ENCODE measurements at places on chromosomes 2 and 18.
A peak's percentile ranks its signal among the peaks of the same experiment; 100 is the strongest.

DNA sequence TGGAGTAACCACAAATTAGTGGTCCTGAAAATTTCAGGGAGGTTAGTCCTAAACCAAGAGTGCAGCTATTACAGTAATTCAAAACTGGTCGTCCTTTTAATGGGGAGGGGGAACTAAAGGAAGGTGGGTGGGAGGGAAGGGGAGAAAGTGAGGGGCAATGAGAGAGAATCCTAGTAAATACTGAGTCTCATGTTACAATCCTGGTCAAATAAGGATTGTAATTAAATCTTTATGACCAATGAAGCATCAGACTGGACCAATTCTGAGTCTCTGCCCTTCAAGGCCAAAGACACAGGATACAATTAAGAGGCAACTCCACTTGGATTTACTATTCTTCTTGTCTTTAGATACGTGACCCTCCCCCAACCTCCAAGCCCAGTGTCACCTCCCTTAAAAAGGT, 262.9 kb downstream of the BCL11A start:
- DNase-seq, result no peak

DNA sequence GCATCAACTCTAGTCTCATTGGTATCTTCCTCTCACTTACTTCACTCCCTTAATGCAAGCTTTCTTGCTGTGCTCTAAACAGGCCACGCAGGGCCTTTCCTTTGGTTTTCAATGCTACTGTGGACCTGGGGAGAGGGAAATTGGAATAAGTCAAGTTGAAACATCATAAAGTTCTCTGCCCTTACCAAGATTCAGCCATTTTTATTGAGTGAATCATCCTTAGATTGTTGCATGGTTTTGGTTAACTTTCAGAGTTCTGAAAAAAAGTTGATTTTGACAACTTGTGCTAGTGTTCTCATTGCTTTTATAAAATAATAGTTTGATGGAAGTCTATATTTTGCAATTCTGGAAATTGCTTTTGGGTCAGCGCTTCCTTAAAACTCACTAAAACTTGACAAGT, 852.8 kb upstream of the ACVR2A start:
- DNase-seq, result no peak

GRCh38 chr2:150586858-150587257, 99.4 kb upstream of the RND3 start:
- no peak for DNase-seq

- no peak for DNase-seq
These were observed at the start of gene PARD3B for GRCh38 chr2:204544961-204545860. Gene PARD3B, plus strand, starts transcription at chr2:204545475. Its CDS starts 525 bp downstream, at chr2:204546000.

DNA sequence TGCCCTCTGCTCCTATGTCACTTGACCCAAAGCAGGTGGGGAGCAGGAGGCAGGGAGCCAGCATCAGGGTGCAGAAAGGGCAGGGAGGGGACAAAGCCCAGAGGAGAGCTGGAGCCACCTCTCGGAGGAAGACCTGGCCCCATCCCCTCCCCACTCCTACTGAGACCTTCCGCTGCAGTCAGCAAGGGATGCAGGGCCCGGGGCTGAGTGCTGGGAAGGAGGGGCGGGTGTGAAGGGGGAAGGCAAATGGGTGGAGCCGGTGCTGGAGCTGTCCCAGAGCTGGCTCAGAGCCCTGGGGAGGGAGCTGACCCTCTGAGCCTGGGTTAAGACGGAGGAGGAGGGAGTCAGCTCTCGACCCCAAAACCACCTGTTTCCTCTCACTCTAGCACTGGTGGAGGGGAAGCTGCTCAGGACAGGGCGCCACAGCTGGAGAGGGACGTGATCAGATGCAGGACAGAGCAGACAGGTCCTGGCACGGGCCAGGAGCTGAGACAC, 33.8 kb downstream of the HS1BP3 start:
- DNase-seq, result no peak

DNA sequence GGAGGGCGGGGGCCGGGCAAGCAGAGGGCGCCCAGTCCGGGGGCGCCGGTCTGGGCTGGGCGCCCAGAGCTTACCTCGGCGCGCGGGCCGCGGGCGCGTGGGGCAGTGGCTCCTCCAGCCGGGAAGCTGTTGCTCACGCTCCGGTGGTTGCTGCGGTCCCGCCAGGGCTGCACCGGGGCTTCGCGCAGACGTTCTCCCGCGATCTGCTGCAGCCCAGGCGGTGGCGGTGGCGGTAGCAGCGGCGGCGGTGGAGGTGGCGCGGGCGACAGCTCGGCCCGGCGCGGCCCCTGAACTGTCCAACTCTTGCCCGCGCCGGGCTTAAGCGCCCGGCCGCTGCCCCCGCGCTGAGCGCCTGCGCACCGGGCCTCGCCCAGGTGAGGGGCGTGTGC, 391 bp downstream of the ZNF385B start:
- no peak for DNase-seq

DNA sequence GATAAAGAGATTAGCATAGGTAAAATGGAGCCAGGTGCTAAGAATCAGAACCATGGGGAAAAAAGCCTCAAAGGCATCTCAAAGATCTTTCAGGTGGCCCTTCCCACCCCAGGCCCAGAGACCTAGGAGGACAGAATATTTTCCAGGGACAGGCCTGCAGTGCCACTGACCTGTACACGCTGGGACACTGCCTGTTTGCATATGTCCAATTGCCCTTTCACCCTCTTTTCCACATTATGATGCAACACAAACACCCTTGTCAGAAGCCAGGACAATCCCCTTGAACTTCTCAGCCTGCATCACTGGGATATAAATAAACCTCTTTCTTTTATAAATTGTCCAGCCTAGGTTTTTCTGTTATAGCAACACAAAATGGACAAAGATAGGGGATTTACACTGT, 419.1 kb downstream of the TRIB2 start:
- DNase-seq, result no peak

GRCh38 chr18:76963936-76964335, 141.6 kb downstream of the ZNF236 start:
- DNase-seq, result no peak

- DNase-seq, result no peak
These were observed 34.1 kb upstream of the IL1RL1 start for GRCh38 chr2:102277202-102277700.

DNA sequence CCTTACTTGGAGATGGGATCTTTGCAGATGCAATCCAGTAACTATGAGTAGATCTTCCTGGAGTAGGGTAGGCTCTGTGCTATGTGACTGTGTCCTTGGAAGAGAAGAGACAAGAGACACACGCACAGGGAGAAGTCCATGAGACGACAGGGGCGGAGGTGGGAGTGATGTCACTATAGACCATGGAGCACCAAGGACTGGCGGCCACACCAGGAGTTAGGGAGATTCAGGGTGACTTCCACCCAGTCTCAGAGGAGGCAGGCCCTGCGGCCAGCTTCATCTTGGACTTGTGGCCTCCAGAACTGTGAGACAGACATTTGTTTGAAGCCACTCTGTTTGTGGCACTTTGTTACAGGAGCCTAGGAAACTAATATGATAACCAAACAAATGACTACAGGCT, 177.8 kb downstream of the INHBB start:
- DNase-seq, result no peak

- no peak for DNase-seq
These were observed 2.1 kb downstream of the ATAD2B start for GRCh38 chr2:23924589-23925359.

GRCh38 chr18:50938912-50939311, 28.9 kb upstream of the ELAC1 start:
- DNase-seq, result no peak

- no peak for DNase-seq
These were observed 69.3 kb upstream of the ITGB6 start for GRCh38 chr2:160269365-160269764.

DNA sequence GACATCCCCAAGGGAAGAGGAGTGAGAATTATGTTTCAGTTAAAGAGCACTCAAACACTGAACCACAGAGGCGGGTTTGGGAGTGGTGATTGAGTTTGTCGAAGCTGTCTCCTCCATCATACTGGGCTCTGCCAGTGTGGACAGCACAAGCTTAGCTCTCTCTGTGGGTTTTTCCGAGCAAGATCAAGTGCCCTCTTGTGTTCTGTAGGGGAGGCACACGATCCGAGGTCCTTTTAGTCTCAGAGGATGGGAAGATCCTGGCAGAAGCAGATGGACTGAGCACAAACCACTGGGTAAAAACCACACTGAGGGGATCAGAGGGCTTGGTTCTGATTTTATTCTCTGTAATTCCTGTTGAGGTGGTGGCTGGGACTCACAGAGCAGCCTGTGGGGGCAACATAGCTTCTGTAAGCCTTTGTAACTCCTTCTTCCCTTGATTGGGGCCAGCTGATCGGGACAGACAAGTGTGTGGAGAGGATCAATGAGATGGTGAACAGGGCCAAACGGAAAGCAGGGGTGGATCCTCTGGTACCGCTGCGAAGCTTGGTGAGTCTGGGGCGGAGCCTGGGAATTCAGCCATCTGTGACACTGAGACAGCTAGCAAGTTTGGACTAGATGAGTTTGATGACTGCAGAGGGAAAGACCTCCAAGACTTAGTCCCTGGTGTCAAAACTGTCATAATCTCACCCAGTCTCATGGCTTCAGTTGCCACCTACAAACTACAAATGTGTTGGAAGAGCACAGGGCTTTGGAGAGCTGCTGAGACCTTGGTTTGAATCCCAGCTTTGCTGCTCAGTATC, 2.0 kb downstream of the NAGK start:
- DNase-seq, result no peak

DNA sequence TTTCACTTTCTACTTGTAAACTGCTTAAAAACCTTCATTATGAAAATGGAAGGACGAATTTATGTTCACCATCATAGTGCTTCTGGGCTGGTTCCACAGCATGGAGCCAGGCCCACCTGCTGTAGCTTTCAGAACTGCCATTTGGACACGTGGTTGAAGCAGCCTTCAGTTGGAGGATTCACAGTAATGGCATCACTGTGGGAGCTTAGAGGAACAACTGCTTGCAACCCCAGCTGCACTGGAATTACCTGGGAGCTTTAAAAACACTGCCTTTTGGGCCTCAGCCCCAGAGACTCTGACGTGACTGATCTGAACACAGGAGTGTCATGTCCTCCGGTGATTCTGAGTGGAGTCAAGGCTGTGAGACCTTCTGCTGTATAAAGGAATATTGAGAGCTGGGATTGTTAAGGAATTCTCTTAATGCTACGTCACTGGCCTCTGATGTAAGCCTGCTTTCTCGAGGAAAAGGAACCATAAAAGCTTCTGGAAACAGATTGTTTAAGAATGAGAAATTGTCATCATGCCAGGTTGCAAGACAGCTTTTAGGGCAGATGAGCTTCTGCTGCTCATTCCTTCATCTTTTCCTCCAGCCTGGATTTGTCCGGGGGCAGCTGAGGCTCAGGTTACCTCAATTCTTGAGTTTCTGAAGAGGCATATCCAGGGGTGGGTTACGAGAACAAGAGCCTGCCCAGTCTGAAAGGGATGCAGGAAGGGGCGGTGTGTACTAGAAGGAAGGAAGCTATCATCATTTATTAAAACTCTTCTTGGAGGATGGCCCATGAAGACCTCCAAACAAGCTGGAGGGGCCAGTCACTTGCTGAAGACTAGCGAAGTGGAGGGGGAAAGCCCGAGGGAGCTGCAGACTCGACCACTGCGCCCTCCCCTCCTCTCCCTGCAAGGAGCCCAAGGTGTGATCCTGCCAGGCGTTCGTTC, 1.3 kb upstream of the IL1R1 start:
- no peak for DNase-seq

DNA sequence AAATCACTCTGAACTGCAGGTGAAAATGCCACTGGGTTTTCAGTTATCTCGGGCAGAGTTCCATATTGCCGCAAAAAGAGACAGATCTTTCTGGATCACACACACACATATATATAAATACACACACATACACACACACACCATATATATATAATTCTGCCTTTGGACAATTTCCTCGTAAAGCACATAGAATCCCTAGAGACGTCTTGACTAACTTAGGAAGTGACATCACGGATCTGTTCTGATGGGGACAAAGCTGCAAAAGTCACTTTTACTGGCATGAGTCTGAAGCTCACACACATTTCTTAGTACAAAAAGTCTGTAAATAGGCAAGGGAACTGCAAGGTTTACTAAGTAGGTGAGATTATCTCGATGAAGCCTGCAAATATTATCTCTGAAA, 28.6 kb upstream of the MBOAT2 start:
- DNase-seq, result no peak

- no peak for DNase-seq
These were observed 6.4 kb upstream of the CTLA4 start for GRCh38 chr2:203861197-203861596.

DNA sequence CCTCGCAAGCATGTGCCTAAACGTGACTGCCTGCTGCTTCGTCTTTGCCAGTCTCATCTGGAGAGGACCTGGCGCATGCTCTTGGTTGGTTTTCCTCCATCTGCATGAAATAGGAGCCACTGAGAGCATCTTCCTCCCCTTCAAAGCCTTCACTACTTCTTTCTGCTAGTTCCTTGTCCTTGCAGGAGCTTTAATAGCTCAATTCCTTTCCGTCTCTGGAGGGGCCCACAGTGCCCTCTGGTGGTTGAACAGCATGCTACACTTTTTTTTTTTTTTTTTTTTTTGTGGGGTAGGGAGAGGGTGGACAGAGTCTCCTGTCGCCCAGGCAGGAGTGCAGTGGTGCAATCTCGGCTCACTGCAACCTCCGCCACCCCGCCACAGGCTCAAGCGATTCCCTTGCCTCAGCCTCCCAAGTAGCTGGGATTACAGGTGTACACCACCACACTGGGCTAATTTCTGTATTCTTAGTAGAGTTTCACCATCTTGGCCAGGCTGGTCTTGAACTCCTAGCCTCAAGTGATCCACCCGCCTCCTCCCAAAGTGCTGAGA, 59.6 kb downstream of the SP110 start:
- peak; percentile 46 for DNase-seq

DNA sequence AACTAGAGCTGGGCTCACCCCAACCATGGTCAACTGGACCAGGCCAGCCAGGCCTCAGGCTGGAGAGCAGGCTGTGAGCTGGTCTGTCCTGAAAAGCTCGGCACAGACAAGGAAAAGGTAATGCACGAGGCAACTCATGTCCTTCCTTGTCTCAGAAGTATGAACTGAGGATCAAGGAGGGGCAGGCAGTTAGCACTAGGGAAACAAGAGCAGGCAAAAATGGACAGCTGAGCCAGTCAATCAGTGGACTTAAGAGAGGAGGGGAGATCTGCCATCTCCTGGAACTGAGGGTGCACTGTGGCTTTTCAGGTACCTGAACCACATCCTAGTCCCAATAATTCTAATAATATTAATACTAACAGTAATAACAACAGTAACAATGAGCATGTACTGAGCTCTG, 20.6 kb upstream of the WIPF1 start:
- DNase-seq, result no peak

DNA sequence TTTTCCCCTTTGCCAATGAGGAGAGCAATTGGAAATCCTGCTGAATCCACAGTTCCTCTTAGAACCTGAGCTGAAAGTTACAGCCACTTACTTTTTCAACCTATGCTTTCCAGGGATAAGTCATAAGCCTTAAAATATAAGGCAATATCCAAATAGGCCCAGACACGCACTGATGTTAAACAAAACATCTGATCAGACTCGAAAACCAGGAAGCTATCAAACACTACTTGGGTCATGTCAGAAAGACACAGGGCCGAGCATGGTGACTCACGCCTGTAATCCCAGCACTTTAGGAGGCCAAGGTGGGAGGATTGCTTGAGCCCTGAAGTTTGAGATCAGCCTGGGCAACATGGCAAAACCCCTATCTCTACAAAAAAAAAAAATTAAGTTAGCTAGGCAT, 192.1 kb downstream of the SP3 start:
- no peak for DNase-seq

Data from GM18507 (cell line).